Vagina (tissue), 2 donors: ENCODE measurements at places on chromosomes 2 and 18. TPM values are rescaled to one million over a fixed set of nuclear protein-coding genes. Genes with fewer than 3 reads are reported as not detected.

Gene IGFBP5
- total RNA-seq = 1,041 TPM

Gene OR6B2
- total RNA-seq = not detected

GRCh38 chr2:17689010-17689409 lies 64.6 kb downstream of the SMC6 start:
- no peaks in the 10 kb centered on the region for H3K4me1 ChIP-seq
- DNase-seq = no peak
- no peaks in the 10 kb centered on the region for H3K27me3 ChIP-seq
- peaks cover 20% of the 10 kb centered on the region for H3K36me3 ChIP-seq
- H3K27ac ChIP-seq = no peak overlapping the region

GRCh38 chr2:112839407-112840067 lies 3.0 kb upstream of the IL1B start:
- H3K4me1 ChIP-seq = no peaks in the 10 kb centered on the region
- no peak overlapping the region for H3K27ac ChIP-seq
- H3K4me3 ChIP-seq = no peak overlapping the region

- no peak for DNase-seq
- H3K27ac ChIP-seq = peak overlapping the region; percentile 98
- H3K4me3 ChIP-seq = peak overlapping the region; percentile 78
- H3K36me3 ChIP-seq = no peaks in the 10 kb centered on the region
- no peaks in the 10 kb centered on the region for H3K27me3 ChIP-seq
- H3K4me1 ChIP-seq = peaks cover 66% of the 10 kb centered on the region
Observed at GRCh38 chr2:96870626-96871255, 861 bp upstream of the SEMA4C start.
